ENCODE measurements at places on chromosomes 2 and 18. TPM values are rescaled to one million over a fixed set of nuclear protein-coding genes. Genes with fewer than 3 reads are reported as not detected.

The SCG2 gene
- total RNA-seq = not detected

The MEP1B gene
- 0.38 TPM for total RNA-seq

The C2orf15 gene
- total RNA-seq = not detected

DNA sequence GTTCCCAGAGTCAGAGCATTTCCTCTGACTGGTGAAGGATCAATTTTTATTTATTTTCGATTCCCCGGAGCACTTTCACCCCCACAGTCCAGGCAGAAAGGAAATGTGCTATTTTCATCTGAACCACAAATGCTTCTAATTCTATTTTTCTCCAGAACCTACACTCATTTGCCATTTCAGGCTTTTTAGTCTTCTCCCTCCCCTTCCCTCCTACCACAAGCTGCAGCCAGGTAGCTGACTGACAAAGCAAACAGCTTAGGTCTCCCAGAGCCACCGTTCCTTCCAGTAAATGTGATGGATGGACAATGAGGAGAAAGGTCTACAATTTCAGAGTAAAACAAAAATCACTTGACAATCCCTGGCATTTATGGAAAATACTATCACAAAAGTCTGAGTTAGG, 76.9 kb downstream of the KLF7 start:
- no peak for DNase-seq

DNA sequence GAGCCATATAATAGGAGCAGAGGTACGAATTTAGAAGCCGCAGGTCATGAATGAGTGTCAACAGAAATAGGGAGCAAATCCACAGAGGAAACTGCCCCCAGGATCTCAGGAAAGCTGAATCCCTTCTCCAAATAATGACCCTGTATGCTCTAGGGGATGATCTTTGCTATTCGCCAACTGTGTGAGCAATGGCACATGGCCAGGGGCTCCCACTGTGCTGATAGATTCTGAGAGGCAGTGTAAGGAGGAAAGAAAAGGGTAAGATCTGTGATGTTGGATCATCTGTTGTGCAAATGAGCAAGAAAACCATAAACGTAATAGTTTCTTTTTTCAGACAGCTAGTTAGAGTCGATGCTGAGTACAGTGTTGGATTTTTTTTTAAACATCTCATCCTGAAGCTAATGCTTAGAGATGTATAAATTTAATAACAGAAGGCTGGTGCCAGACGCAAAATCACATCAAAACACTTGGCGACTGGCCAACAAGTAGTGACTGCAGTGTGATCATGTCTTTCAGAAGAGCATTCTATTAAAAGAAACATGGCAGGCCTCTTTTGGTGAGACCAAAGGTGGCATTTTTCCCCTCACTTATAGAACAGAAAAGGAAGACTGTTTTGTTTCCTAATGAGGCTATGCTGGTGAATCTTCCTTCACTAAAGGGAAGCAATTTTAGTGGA, 77.4 kb downstream of the ABCA12 start:
- no peak for DNase-seq

The LIMS3 gene
- total RNA-seq = 6.4 TPM

The TMEM214 gene
- total RNA-seq = 49.2 TPM

DNA sequence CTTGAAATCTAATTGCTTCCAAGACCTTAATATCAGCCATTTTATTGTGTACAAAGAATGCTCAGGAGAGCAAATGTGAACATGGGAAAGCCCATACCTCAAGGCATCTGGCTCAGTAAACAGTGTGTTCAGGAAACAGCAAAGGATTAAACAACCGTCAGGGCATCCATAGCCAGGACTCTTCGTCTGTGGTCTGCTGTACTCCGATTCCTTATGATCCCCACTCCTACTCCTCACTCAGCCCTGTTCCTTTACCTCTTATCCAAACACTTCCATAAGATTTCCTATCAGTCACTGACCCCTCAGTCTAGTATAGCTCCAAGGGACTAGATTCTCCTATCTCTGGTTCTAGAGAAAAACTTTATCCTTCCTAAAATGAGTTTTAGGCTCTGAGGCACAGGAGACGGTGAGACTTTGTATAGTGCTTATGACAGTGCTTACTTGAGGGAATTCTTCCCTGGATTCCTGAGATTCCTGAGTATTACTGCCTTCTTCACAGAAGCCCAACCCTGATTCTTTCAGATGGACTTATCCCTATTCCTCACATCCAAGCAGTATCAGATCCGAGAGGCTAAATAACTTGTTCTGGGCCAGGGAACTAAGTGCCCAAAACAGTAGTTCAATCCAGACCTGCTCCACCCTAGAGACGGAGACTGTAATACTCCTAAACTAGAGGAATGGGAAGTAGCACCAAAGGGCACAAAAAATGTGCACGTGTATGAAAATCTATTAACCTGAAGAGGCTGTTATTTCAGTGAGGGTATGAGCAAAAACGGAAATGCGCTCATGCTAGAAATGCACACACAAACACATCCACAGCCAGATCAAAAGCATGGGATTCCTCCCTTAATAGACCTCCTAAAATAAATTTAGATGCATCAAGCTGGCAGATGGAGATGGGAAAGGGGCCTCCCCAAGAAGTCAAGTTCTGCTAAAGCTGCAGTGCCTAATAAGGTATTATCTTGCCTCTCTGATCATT, 42.1 kb upstream of the SIGLEC15 start:
- no peak for DNase-seq

- no peak for DNase-seq
These were observed 155.7 kb downstream of the EVA1A start for GRCh38 chr2:75405000-75405399.

DNA sequence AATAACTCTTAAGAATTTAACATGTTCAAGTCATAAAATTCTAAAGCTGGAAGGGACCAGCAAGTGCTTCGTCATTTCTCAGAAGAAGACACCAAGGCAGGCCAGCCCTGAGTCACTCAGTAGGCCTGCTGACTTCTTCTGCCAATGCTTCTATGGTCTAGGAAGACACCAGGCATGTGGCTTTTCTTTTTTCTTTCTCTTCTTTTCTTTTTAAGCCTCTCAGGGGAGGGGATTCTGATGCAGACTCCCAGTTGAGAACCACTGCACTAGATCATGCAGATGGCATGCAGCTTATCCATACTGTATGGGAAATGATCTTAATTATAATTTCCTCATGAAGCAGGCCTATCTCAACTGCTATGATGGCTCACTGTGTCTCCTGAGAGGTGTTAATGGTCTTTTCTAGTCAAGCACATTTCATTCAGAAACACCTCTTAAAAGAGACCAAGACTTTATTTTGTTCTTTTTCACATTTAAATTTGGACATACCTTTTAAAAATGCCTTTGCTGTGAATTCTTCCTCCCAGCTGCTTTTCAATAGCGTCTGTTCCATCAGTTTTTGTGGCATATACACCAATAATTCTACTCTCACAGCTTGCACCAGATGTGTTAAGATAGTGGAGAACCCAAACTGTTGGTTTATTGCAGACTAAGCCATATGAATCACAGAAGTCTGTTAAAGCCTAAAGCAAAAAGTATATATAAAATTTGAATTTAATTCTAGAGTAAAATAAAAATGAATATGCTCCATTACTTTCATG, 11.3 kb downstream of the KCTD18 start:
- DNase-seq = no peak

DNA sequence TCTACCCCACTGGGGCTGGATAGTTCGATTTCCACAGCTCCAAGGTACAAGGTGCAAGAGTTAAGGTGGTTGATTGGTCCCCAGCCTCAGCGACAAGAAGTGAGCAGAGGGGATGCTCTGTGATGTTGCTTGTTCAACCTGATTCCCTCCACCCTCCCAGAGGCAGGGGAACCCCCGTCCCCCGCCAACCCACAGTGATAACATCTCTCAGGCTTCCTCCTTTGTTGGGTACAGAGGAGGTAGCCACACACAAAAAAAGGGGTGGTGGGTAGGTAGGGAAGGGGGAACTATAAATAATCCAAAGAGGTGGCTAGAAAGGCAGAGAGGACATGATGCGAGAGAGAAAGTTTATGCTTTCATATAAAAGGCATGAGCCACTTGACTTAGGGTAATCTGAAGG, 192.9 kb upstream of the POU3F3 start:
- DNase-seq = no peak

GRCh38 chr2:10162586-10163497, 40.3 kb downstream of the RRM2 start:
- no peak for DNase-seq

DNA sequence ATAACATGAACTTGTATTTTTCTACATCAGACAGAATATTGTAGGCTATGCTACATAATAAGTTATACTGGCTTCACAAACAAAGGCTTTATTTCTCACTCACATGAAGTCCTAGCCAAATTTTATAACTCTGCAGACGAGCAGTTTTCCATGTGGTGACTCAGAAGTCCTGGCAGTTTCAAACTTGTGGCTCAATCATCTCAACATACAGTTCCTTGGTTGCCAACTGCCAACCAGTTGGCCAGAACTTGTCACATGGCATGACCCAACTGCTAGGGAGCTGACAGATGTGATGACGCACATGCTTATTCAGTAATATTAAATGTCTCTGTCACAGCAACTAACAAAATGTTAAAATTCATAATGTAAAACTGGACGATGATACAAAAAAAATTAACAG, 63.8 kb upstream of the ZC3H15 start:
- DNase-seq = peak; percentile 78

- DNase-seq = no peak
These were observed 65.1 kb downstream of the SRBD1 start for GRCh38 chr2:45545943-45546342.

The ROCK1 gene
- 10.9 TPM for total RNA-seq

DNA sequence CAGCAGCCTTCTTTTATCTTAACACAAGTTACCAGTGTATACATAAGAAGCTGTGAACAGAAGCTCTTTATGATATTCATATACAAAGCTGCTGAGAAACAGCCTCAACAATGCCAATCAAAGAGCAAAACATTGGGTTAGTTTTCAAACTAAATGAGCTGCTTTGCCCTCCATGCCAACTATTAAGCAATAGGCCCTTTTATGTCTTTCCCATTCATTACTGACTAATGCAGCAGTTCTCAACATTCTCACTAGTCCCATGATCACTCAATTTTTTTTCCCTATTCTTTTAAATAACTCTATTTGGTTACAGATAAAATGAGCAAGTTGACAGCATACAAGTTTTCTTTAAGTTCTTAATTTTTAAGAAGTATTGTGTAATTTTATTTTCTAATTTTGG, 57.9 kb upstream of the FRZB start:
- no peak for DNase-seq

The ITPRIPL1 gene
- total RNA-seq = 1.2 TPM

The CDK5R2 gene
- not detected for total RNA-seq

GRCh38 chr2:241147336-241147735, 1.9 kb downstream of the PASK start:
- DNase-seq = no peak

DNA sequence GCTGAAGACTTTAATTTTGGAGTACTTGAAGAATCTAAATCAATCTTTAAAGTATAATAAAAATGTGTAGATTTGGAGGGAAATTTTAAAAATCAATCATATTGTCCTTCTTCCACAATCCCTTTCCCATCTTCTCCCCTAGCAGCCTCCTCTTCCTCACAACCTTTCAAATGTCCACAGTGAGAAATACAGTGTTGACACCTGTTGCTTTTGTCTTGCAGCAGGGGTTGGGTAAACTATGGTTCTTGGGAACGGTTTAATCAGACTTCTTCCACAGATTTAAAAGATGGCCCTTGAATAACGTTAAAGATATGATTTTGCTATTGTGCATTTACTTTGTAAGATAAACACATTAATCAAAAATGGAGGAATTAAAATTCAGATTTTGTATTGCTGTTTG, 113.8 kb upstream of the SLC1A4 start:
- DNase-seq = no peak

The GCG gene
- not detected for total RNA-seq
